Activated CD4-positive, alpha-beta T cell treated with anti-CD3 and anti-CD28 coated beads for 4 hours (primary cell): ENCODE measurements at places on chromosomes 6 and 20.
A peak's percentile ranks its signal among the peaks of the same experiment; 100 is the strongest.

- DNase-seq, result no peak
These were observed 214.4 kb upstream of the DTNBP1 start for GRCh38 chr6:15877231-15877630.

DNA sequence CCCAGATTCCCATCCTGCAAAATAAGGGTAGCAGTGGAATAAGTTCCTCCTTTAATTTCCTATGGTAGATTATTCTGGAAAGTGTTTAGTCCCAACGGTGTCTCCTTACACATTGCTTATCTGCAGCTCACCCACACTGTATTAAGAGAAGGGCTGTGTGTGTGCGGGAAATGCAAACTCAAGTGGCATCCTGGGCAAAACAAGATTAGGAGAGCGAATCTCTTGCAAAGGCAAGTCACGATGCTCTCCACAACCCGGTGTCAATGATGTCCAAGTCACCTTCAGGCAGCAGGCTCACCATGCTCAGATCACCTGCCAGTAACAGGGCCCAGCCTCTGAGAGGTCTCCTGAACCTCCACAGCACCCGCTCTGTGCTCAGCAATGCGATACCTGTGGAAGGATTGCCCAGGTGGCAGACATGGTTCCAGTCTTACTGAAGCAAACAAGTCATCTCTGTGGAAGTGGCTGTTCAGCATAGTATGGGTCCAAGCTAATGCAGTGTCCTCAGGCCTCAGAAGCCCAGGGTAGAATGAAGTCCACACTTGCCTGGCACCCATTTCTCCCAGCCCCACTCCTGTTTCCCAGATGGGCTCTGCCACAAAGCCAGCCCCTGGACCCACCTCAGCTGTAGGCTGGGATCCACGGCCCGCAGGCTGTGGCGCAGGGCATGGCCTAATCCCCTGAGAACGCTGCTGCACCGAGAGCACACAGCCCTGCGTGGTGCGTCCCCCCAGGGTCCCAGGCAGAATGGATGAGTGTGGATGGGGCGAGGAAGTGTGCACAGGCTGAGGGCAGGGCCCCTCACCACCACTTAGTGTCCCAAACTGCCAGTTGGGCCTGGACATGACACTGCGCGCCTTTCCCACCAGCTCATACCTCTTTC is 101.2 kb downstream of the PXDC1 start:
- no peak for DNase-seq

GRCh38 chr6:107108201-107108890 is 7.0 kb downstream of the BEND3 start:
- no peak for DNase-seq

- no peak for DNase-seq
These were observed 41.9 kb upstream of the SIM1 start for GRCh38 chr6:100506651-100507050.

- no peak for DNase-seq
These were observed 25.2 kb downstream of the HLA-A start for GRCh38 chr6:29967379-29968010.

- DNase-seq, result no peak
These were observed 351 bp downstream of the AURKA start for GRCh38 chr20:56391596-56392131.

DNA sequence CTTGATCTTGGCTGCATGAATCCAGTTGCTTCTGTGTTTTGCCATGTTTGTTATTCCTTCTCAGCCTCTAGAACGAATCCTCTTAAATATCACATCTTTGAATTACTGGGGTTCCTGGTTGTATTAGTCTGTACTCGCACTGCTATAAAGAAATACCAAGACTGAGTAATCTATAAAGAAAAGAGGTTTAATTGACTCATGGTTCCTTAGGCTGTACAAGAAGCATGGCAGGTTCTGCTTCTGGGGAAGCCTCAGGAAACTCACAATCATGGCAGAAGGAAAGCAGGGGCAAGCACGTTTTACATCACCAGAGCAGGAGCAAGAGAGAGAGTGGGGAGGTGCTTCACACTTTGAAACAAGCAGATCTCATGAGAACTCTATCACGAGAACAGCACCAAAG is 18.0 kb upstream of the BFSP1 start:
- no peak for DNase-seq

DNA sequence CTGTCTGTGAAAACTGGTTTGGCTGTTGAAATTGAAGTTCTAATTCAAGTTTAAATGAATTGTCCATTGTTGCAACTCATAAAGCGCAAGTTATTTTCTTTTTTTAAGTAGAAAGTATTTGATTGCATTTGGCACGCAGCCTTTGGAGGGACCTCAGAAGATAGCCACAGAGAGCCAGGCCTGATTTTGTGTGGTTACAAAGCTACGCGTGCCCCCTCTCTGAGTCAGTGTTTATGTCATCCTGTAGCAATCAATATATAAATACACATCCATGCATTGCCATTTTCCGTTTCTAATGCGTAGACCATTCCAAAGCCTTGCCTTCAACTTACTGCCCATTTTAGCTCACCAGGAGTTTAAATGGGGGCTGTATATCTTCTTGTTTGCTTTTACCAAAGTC is 173.2 kb downstream of the TMEM242 start:
- no peak for DNase-seq

DNA sequence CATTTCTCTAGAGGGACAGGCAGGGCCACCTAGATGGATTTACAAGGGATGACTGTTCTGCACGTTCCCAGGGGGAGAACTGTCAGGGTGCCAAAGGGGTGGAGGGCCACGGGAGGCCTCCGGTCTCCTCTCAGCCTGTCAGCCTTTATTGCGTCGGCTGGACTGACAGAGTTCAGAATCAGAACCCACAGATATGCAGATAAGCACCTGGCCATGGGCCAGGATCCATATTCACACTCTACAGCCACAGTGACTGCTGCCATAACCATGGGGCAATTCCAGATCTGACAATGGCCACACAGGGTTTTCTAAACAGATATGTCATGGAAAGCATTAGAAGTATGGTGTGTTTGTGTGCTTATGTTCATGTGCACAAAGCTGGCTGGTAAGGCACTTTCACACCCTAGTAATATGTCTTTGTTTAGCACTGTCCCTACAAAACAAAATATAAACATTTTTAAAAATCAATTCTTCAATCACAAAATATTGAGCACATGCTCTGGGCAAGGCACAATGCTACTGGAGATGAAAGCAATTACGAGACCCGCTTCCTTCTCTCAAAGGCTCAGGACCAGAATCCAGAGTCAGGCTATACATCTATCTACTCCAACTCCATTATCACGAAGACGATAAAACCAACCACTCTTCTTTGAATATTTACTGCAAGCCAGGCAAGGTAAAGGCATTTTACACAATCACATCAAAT is 29.1 kb downstream of the TRAM2 start:
- no peak for DNase-seq

- no peak for DNase-seq
These were observed 33.4 kb downstream of the PLN start for GRCh38 chr6:118581489-118581959.

- DNase-seq, result no peak
These were observed 89.7 kb downstream of the KCNB1 start for GRCh38 chr20:49392745-49393144.

- DNase-seq, result no peak
These were observed 53.9 kb downstream of the LINC00237 start for GRCh38 chr20:21052241-21052640.

GRCh38 chr6:168385858-168386735 is 54.9 kb upstream of the SMOC2 start:
- DNase-seq, result no peak

- DNase-seq, result no peak
These were observed 43.0 kb upstream of the PBOV1 start for GRCh38 chr6:138261116-138261780.

- DNase-seq, result no peak
These were observed 25.9 kb upstream of the AIG1 start for GRCh38 chr6:143034689-143035334.

DNA sequence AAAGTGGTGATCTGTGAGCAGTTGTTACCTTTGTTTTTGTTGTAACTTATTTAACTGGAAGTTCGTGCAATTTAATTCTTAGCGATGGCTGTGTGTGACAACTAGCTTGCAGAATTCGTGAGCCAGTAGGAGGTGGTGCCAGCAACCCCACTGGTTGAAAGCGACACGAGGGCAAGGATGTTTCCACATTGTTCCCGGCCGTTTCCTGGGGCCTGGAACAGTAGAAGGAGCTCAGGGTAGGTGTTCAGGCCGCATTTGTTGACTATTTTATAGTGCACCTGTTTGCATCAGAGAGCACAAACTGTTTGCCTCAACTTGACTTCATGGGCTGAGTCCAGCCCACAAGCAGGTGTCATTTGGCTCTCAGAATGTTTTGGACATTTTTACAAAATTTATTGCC is 112.1 kb upstream of the PTPN1 start:
- no peak for DNase-seq

DNA sequence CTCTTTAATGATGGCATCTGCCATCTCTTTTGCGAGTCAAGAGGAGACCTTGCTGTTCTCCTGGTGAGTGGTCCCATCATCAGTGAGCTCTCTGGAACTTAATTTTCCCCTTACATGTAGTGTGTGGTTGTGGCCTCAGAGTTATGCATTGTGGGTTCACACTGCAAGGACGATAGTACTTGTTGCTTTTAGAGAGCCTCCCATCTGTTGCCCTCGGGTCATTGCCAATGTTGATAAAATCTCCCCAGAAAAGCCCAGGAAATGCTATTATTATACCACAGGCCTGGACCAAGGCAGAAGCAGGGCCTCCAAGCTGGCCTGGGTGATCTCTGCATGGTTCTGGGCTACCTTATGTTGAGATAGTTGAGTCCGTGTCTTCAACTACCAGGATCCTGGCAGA is 241.6 kb downstream of the BMP7 start:
- no peak for DNase-seq

GRCh38 chr6:14453712-14454472 is 336.3 kb downstream of the CD83 start:
- no peak for DNase-seq

DNA sequence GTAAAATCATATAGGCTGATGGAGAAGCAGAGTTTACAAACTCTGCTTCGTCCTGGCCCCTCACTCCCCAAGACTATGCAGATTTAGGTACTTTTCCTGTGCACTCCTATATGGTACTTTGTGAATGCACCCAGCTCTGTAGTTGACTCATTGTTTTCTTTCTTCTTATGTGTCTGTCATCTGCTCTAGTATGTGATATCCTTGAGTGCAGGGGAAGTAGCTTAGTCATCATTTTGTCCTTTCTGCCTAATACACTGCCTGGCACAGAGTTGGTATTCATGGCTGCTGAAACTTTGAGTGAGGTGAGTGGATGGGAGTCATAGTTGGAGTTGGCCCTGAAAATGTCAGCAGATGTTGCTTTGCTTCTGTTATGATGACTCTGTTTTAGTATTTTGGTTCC is 222.6 kb downstream of the RNF144B start:
- DNase-seq, result no peak

GRCh38 chr20:62299666-62300236 is 3.0 kb upstream of the ADRM1 start:
- no peak for DNase-seq

- DNase-seq, result peak; percentile 74
These were observed 2.7 kb upstream of the MICA start for GRCh38 chr6:31400467-31401289.

DNA sequence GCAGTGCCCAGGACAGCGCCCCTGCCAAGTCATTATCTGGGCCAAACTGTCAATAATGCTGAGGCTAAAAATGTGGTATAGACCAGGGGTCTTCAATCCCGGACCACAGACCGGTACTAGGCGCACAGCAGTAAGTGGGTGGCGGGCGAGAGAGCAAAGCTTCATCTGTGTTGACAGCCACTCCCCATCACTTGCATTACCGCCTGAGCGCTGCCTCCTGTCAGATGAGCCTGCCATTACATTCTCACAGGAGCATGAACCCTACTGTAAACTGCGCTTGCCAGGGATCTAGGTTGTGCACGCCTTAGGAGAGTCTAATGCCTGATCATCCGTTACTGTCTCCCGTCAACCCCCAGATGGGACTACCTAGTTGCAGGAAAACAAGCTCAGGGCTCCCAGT is 91.0 kb downstream of the NFATC2 start:
- no peak for DNase-seq

DNA sequence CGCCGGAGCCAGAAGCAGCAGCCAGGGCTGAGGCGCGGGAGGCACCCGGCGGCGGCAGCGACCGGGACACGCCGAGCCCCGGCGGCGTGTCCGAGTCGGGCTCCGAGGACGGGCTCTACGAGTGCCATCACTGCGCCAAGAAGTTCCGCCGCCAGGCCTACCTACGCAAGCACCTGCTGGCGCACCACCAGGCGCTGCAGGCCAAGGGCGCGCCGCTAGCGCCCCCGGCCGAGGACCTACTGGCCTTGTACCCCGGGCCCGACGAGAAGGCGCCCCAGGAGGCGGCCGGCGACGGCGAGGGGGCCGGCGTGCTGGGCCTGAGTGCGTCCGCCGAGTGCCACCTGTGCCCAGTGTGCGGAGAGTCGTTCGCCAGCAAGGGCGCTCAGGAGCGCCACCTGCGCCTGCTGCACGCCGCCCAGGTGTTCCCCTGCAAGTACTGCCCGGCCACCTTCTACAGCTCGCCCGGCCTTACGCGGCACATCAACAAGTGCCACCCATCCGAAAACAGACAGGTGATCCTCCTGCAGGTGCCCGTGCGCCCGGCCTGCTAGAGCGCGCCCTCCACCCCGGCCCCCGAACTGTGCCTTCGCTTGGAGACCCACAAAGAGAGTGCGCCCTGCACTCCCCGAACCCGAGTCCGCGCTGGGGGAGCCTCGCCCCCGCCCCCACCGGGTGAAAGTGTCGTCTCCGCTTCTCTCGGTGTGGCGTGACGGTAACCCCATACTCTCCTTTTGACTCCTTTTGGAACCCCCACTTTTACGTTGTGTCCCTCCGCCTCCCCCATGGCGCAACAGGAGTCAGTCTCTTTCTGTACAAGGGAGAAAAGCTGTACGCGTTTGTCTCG is 1.6 kb downstream of the INSM1 start:
- no peak for DNase-seq

DNA sequence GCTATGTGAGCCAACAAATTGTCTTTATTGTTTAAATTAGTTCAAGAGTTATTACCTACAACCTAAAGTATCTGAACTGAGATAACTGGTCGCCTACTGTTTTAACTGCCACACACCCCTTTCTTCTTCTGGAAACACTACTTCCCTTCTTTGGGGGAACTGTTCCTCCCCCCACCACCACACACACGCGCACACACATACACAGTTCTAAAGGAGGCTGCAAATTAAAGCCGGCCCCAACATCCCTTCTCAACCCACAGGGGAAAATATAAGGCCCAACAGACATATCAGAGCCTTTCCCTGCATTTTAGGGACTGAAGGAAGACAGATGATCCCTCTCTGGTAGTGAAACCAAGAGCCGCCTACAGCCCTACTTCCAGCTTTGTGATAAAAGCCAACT is 348.0 kb upstream of the JARID2 start:
- no peak for DNase-seq

DNA sequence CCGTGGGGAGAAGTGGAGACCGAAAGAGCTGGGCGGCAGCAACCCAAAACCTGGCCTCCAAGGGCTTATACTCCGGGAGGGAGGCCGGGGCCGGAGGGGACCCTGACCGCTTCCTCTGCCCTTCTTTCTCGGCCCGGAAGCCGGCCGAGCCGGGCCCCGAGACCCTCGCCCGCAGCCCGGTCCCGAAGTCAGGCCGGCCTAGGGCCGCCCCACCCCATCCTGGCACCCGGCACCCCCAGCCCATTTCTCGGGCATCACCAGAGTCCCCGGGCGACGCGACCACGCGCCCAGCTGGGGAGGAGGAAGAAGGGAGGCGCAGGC is 572 bp upstream of the ZDHHC14 start:
- no peak for DNase-seq
